Left colon (tissue), 2 donors: ENCODE measurements at places on chromosomes 7 and 10. TPM values are rescaled to one million over a fixed set of nuclear protein-coding genes. Genes with fewer than 3 reads are reported as not detected.

GRCh38 chr7:138377306-138377705 lies 82.8 kb upstream of the TRIM24 start:
- DNase-seq, result no peak

- DNase-seq, result no peak
Measured at GRCh38 chr7:66869660-66870450, 51.2 kb upstream of the TMEM248 start.

DNA sequence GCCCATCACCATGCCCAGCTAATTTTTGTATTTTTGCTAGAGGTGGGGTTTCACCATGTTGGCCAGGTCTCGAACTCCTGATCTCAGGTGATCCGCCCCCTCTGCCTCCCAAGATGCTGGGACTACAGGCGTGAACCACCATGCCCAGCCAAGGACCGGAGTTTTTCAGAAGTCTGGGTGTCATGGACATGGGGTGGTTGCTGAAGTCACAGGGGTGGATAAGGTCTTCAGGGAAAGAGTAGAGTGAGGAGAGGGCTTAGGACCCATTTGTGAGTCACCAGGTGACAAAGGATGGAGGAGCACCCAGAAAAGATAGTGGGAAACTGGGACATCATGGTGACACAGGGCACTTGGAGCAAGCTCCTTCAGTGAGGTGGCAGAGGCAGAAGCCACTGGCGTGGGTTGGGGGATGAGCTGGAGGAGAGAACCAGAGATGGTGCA lies 2.8 kb upstream of the GPRIN2 start:
- no peak for DNase-seq

The CDK14 gene
- 5.1 TPM for total RNA-seq

The CALHM3 gene
- total RNA-seq, result not detected

The FKBP9 gene
- 89.5 TPM for total RNA-seq
